ENCODE measurements at places on chromosomes 11 and 22.

- DNase-seq = peak; percentile 62
Observed at GRCh38 chr11:65575568-65576231, at the start of gene EHBP1L1. EHBP1L1 (plus strand) TSS chr11:65576053; CDS start chr11:65576303, 250 bp downstream.

GRCh38 chr11:446891-447290 is 3.2 kb upstream of the PTDSS2 start:
- DNase-seq = no peak

DNA sequence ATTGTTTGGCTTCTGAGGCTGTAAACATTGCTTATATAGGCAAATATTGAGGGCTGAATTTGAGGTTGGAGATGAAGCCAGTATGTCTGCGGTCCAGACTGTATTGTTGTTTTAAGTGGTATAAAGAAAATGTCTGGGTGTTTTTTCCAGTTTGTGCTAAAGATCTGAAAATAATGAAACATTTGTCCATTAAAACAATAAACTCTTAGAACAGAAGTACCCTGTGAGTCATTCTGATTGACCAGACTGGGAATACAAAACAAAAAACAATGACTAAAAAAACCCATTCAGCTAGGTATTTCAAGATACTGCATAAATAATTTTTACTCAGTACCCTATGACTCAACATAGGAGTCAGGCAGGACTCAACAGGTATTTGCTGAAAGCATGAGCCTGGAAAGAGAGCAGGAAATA is 20.4 kb downstream of the ALKBH8 start:
- peak; percentile 31 for DNase-seq

DNA sequence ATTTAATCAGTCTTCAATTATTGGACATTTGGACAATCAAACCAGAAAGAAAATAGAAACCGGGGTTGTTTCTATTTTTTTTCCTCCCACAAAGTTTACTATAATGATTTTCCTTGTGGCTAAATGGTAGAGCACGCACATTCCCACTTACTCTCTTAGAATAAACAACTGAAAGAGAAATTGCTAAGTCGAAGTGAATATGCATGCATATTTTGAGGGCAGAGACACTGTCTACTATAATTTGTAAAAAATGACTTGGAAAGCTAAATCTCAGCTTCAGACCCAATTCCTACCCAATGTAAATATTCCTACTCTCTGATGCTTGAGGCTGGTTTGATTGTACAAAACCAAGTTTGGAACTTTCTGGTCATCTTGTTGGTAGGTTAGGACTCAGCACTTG is 66.7 kb upstream of the PAX6 start:
- no peak for DNase-seq

Data from SW 1271 (cell line).